ENCODE measurements at places on chromosomes 12 and 14.

DNA sequence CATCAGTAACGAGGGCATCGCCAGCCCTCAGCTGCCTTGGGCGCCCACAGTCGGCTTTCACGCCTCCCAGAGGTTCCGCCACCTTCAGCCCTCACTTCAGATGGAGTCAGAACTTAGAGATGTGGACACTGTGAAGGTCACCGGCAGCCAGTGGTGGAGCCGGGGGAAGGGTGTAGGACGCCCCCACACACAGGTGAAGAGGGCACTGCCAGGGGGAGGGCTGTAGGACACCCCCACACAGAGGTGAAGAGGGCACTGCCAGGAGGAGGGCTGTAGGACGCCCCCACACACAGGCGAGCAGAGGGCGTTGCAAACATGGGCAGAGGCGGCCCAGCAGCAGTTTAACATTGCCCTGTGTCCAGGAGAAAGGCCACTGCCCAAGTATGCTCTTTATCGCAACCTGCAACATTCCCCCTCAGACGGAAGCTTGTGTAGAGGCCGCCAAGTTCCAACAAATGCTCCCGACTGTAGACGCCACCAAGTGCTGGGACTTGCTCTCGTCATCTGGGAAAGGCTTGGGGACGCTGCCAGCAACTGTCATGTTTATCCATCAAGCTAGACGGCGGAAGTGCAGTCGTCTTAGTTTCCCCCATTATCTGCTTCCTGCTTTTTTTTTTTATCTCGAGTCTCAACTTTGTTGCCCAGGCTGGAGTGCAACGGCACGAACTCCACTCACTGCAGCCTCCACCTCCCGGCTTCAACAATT is 4.9 kb upstream of the ANKLE2 start:
- DNase-seq: no peak

DNA sequence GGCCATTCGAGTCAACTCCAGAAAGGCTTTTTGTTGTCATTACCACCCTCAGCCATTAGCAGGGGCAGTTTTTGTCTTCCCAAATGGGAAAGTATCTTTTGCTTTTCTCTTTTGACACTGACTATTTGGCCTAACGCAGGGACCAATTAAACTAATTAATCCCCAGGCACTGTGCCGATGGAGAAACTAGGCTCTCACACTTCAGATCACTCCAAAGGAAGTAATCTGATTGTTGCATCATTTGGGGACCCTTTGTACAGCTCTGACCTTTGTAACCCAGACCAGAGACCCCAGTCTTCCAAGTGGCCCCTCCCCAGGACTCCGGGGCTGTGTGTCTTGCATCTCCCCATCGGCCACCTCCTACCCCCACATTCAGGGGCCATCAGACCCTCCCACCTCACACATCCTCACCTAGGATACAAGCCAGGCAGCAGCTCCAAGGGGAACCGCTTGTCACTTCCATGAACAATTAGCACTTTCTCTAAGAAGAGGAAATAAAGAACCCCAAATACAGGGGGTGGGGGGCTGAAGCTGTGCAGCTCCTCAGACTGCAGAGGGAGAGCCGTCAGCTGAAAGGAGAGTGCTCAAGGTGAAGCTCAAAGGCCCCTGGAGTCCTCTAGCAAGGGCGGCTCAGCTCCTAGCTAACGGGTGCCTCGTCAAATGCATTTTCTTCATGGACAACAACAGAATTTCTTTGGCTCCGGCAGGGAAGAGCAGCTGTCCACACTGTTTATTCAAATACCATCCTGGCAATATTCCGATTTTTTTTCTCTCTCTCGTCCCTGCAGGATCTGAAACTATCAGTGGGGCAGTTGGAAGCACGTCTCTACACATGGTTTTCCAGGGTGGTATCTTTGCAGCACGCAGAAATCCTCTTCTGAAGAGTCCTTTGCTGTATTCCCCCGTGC is 64.3 kb upstream of the DIO3 start:
- no peak for DNase-seq

DNA sequence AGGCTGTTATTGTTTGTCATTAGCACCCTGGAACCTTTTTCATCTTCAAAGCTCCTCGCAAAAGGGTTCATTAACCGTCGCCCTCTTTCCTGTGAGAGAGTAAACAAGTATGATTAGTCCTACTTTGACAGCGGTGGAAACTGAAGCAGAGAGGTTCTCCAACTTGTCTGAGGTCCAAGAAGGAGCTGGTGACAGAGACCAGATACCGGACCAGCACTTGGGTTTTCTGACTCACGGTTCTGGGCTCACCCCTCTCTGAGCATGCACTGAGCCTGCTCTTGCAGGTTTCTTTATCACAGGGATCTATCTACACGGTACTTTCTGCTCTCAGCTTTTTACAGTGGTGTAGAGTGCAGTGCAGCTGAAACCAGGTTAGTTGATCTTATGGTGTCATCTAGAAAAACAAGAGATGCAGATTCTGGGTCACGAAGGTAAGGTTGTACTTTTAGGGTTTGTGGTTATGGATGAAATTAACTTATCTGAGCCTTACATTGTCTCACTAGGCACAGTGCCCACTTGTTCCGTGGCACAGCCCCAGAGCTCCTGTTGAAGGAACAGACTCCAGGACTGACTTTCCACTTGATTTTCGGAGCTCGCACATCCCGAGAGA is 62.1 kb downstream of the PPP2R5C start:
- DNase-seq: peak; percentile 49

- DNase-seq: no peak
Measured at GRCh38 chr12:62714181-62714773, 220.7 kb downstream of the PPM1H start.

DNA sequence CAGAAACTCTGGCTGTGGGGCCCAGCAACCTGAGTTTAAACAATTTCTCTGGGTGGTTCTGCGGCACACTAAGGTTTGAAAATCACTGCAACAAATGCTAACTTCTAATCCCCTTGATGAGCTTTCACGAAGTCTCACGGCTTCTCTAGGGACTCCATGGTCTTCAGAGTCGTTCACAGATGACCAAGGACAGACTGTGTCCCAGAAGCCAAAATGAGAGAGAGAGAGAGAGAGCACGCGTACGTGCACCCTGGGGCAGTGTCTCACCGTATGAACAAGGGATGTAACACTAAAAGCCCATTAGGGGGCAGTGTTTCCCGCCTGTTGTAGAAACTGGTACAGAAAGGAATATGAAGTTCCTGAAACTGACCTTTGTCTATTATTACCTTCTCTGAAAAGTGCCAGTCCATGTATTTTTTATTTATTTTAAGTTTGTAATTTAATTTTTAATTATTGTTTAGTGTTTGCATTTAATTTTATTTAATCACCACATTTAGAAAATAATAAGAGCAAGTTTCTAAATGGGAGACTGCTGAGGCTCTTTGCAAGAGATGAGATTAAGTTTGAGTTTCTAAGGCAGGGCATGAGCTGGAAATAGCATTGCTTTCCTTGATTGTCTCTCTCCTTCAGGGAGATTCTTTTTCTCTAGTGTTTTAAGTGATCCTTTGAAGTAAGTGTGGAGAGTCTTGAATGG is 3.4 kb downstream of the APOLD1 start:
- peak; percentile 37 for DNase-seq

- DNase-seq: no peak
Measured at GRCh38 chr14:38243696-38244240, 12.1 kb downstream of the CLEC14A start.

- DNase-seq: no peak
Measured at GRCh38 chr12:5258498-5258897, 173.4 kb upstream of the NTF3 start.

DNA sequence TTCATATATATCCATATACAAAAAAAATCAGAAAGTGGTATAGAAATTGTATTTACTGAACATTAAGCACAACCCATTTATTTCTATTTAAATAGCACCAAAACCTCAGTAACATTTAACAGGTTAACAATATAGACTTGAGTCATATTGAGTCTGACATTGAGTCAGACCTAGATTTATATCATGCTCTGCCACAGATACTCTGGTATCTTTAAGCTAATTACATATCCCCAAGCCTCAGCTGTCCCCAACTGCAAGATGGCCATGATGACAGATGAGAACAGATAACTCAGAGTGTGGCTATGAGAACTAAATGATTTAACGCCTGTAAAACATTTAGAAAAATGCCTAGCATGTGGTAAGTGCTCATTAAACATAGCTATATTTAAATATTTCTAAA is 40.3 kb downstream of the IFNG start:
- no peak for DNase-seq

DNA sequence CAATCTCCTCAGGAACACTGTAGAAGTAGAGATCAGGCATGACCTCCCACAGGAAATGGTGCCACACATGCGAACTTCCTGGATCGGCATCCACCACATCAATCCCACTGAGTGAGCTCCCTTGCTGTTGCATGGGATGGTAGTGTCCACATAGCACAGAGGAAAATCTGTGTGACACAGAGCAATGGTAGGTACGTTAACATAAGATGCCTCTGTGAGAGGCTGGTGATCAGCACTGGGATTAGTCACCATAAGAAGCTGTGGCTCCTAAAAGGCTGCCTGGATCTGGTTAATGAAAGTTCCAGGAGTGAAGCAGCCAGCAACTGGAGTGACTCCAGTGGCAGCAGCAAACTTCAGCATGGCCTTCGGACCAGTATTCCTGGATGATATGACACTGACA is 21.8 kb downstream of the WDHD1 start:
- DNase-seq: no peak

DNA sequence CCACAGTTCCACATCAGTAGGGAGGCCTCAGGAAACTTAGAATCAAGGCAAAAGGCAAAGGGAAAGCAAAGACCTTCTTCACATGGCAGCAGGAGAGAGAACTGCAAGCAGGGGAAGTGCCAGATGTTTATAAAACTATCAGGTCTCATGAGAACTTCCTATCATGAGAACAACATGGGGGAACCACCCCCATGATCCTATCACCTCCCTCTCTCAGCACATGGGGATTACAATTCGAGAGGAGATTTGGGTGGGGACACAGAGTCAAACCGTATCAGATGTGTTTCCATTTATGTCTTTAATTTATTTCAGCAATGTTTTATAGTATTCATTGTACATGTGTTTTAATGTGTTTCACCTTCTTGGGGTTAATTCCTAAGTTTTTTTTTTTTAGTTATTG is 25.8 kb downstream of the METAP2 start:
- no peak for DNase-seq

DNA sequence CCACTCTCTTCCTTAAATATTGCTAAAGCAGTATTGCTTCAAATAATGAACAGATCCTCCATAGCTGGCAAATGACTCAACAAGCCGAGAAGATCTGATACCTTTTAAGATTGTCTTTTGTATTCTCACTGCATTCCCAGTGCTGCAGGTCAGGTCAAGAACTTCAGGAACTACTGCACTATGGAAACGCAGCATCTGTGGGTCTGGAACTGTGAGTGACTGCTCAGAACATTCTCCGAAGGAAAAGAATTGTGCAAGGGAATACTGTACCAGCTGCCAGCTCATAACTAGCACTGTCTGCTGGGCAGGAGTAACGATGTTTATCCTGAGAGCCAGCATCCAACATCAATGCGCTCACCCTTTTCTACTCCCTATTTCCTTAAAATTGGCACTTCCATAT is 348.0 kb upstream of the SOX5 start:
- no peak for DNase-seq

- no peak for DNase-seq
Measured at GRCh38 chr14:42554091-42554490, 947.4 kb downstream of the LRFN5 start.

DNA sequence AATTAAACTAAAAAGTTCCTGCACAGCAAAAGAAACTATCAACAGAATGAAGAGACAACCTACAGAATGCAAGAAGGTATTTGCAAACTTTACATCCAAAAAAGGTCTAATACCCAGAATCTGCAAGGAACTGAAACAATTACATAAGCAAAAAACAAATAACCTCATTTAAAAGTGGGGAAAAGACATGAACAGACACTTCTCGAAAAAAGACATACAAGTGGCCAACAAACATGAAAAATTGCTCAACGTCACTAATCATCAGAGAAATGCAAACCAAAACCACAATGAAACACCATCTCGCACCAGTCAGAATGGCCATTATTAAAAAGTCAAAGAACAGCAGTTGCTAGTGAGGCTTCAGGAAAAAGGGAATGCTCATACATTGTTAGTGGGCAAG is 15.2 kb downstream of the PDE6H start:
- no peak for DNase-seq

- no peak for DNase-seq
Measured at GRCh38 chr14:61602003-61602732, 93.1 kb upstream of the HIF1A start.

GRCh38 chr14:51401272-51401671 is 161.2 kb downstream of the TMX1 start:
- DNase-seq: no peak

DNA sequence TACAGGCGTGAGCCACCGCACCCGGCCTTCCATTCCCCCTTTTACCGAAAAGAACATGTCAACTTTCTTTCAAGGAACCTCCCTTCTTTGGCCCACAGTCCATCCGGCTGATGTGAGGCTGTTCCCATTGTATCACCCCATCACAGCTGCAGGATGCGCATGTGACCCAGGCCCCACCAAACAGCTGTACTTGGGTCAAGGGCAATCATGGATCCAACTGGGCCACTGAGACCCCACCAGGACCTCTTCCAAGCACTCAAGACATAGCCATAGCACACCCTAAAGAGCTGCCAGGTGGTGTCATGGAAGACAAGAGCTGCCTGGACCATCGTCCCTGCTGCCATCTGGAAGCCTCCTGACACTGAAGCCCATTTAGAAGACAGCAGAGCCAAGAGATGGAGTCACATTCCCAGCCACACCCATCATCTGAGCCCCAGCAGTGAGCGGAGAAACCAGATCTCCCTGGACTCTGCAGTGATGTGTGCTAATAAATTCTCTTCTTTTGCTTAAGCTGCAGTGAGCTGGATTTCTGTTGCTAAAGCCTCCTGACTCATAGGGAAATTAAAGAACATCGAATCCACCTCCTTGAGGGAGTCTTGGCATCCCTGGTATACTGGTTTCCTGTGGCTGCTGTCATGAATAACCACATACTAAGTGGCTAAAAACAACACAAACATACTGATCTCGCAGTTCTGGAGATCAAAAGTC is 105.6 kb downstream of the KSR2 start:
- DNase-seq: no peak

- no peak for DNase-seq
Measured at GRCh38 chr12:53754633-53755264, 3.0 kb upstream of the CISTR start.

DNA sequence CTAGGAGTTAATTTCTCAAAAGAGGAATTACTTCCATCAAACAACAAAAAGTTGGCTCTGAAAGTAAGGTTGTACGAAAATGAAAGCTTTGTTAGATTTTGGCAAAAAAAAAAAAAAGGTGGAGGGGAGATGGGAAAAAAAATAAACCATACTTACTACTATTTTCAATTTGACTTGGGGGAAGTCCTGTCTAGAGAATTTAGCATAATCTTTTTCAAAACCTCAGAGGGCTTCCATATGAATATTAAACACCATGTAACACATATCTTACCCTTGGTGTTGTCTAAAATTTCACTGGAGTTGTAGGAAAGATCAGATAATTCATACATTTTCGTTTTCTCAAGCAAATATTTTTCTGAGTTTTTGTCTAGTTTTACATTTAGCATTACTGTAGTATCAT is 17.5 kb downstream of the GRIP1 start:
- no peak for DNase-seq

- no peak for DNase-seq
Measured at GRCh38 chr14:35406506-35407305, 2.2 kb upstream of the NFKBIA start.
